Activated CD4-positive, alpha-beta T cell treated with anti-CD3 and anti-CD28 coated beads, Interleukin-2, amount 10 ng/mL, durations not matched to agents 7 days and 5 days (primary cell): ENCODE measurements at places on chromosomes 1 and 21. TPM values are rescaled to one million over a fixed set of nuclear protein-coding genes. Genes with fewer than 3 reads are reported as not detected.

Gene SPRR3
- not detected for total RNA-seq

Gene ZNF648
- not detected for total RNA-seq

DNA sequence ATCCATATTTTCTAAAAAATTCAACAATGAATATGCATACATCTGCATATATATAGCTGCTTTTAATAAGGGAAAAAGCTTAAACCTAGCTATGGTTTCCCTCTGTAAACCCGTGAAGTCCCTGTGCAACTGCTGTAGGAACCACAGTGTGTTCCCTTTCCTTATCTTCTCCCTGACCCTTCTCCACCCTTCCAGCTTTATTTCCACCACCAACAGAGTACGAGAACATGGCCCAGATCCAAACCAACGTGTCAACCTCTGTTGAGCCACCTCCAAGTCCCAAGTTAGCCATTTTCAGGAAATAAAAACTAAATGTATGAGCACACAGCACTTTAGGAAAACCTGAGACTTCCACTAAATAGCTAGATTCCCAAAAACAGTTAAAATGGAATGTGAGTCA lies 20.3 kb downstream of the SUSD4 start:
- no peak for DNase-seq

Gene ABCG1
- 10.2 TPM for total RNA-seq

Gene RUNX3
- 125 TPM for total RNA-seq
